Chondrocyte (in vitro differentiated cells): ENCODE measurements at places on chromosomes 2 and 18. TPM values are rescaled to one million over a fixed set of nuclear protein-coding genes. Genes with fewer than 3 reads are reported as not detected.
A peak's percentile ranks its signal among the peaks of the same experiment; 100 is the strongest.

DNA sequence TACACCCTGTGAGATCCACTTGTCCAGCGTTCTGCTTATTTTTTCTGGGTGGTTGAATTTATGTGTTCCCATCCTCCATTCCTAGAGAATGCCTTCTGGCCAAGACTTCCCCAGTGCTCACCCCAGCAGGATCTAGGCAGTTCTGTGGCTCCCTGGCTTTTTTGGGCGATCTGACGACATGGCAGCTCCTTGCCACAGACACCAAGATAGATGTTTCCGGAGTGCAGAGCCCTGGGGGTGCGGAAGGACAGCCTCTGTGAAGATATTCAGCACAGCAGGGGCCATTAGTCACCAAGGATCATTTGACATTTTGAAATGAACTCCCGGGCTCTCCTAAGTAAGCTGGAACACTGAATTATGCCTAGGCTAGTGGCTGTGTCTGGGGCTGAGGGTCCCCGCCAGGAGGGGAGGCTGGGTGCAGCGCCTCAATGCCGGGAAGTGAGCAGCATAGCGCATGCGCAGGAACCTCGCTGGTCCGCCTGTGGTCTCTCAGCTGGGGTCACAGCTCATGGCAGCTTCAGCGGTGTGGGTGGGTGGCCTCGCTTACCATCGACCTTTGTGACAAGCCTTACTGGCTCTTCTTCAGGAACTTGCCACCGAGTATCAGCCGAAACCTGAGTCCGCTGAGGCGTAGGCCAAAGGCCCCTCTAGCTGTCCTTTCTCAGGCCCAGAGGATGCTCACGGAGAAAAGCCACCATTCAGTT lies 60.3 kb downstream of the MEX3C start:
- peak overlapping the region; percentile 54 for H3K27ac ChIP-seq
- no peak for DNase-seq
- H3K4me1 ChIP-seq: peaks cover 36% of the 10 kb centered on the region
- H3K36me3 ChIP-seq: no peaks in the 10 kb centered on the region
- no peak overlapping the region for H3K4me3 ChIP-seq
- H3K27me3 ChIP-seq: no peaks in the 10 kb centered on the region

- H3K4me1 ChIP-seq: peaks cover 26% of the 10 kb centered on the region
- no peaks in the 10 kb centered on the region for H3K27me3 ChIP-seq
- DNase-seq: no peak
- no peaks in the 10 kb centered on the region for H3K36me3 ChIP-seq
These were observed 118.7 kb downstream of the VAPA start for GRCh38 chr18:10032331-10033015.

GRCh38 chr2:236775511-236775910 lies 205.9 kb downstream of the ACKR3 start:
- no peak for DNase-seq
- H3K27me3 ChIP-seq: no peaks in the 10 kb centered on the region
- H3K36me3 ChIP-seq: no peaks in the 10 kb centered on the region
- peak overlapping the region; percentile 94 for H3K27ac ChIP-seq
- H3K4me3 ChIP-seq: no peak overlapping the region

DNA sequence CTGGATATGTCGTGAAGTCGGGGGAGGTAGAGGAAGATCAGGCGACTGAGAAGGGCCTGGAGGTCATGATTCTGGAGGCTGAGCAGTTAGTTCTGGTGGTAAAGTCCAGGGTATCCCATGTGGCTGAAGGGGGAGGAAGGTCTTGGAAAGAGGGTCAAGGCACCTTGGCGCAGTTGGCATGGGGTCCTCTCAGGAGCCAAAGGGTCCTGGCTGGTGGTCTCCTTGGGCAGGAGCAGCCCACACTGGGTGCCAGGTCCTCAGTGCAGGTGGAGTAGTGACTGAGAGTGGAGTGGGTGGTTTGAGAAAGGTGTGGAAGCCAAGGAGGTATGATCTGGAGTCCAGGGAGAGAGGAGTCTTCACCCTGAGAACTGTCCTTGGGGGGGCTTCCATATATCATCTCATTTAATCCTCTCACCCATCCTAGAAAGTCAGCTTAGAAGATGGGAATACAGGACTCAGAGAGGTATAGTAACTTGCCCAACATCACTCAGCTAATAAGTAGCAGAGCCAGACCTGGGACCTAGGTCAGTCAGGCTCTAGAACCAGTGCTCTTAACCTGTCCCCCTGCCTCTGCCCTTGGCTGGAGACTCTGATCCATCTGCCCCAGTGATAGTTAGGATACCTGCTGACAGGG lies 24.5 kb downstream of the FBXO41 start:
- H3K4me1 ChIP-seq: no peaks in the 10 kb centered on the region
- no peak for DNase-seq
- H3K27ac ChIP-seq: no peak overlapping the region
- no peaks in the 10 kb centered on the region for H3K36me3 ChIP-seq

DNA sequence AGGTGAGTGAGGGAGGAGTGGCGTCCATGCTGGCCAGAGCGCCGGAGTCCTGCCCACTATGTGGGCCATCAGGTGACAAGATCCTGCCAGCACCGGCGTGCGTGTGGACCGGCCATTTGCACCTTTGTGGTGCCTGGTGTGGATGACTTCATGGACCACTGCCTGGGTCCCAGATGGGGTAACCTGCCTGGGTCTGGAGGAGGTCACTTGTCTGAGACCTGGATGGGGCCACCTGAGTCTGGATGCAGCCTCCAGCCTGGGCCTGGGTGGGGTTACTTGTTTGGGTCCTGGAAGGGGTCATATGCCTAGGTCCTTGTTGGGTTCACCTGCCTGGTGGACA lies 299.6 kb downstream of the NDUFA10 start:
- no peaks in the 10 kb centered on the region for H3K4me1 ChIP-seq
- H3K27me3 ChIP-seq: peaks cover 4% of the 10 kb centered on the region
- no peak overlapping the region for H3K4me3 ChIP-seq
- no peak overlapping the region for H3K27ac ChIP-seq

- peak overlapping the region; percentile 76 for H3K27ac ChIP-seq
- no peak overlapping the region for H3K4me3 ChIP-seq
- no peaks in the 10 kb centered on the region for H3K27me3 ChIP-seq
- H3K36me3 ChIP-seq: no peaks in the 10 kb centered on the region
- DNase-seq: no peak
These were observed 46.1 kb upstream of the STPG4 start for GRCh38 chr2:47201224-47201623.

GRCh38 chr18:3794537-3795348 lies 344.8 kb downstream of the TGIF1 start:
- no peak overlapping the region for H3K27ac ChIP-seq
- no peak overlapping the region for H3K4me3 ChIP-seq

DNA sequence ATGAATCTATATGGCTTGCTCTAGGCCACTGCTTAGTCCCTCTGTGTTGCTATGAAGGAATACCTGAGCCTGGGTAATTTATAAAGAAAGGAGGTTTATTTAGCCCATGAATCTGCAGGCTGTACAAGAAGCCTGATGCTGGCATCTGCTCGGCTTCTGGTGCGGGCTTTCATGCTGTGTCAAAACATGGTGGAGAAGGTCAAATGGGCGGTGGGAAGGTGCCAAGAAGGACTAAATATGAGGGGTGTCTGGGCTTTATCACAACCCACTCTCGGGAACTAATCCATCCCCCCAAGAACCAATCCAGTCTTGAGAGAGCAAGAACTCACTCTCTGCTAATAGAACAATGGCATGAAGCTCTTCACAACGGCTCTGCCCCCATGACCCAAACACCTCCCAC lies 481.6 kb downstream of the EIPR1 start:
- no peak for DNase-seq
- H3K4me1 ChIP-seq: no peaks in the 10 kb centered on the region

- H3K4me1 ChIP-seq: no peaks in the 10 kb centered on the region
- no peak for DNase-seq
- H3K27me3 ChIP-seq: no peaks in the 10 kb centered on the region
- H3K27ac ChIP-seq: no peak overlapping the region
These were observed 58.6 kb downstream of the FANCL start for GRCh38 chr2:58182527-58182926.

DNA sequence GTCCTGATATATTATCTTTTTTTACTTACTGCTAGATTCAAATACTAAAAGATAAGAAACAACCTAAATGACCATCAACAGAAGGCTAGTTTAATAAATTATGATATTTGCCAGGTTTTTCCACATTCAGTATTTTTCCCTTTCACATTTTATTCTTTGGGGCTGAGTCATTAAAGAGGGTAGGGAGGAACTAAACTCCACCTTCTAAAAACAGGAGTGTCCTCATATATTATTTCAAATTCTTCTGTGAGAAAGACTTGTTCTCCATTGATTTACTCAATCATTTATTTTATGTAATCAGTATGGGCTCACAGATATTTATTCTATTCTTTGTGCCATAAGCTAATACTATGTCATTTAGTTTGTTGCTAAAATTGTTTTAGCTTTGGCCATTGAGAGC lies 9.0 kb downstream of the HDHD2 start:
- H3K4me1 ChIP-seq: peaks cover 11% of the 10 kb centered on the region
- no peak overlapping the region for H3K4me3 ChIP-seq
- no peak for DNase-seq
- H3K36me3 ChIP-seq: peaks cover 2% of the 10 kb centered on the region
- H3K27me3 ChIP-seq: no peaks in the 10 kb centered on the region

DNA sequence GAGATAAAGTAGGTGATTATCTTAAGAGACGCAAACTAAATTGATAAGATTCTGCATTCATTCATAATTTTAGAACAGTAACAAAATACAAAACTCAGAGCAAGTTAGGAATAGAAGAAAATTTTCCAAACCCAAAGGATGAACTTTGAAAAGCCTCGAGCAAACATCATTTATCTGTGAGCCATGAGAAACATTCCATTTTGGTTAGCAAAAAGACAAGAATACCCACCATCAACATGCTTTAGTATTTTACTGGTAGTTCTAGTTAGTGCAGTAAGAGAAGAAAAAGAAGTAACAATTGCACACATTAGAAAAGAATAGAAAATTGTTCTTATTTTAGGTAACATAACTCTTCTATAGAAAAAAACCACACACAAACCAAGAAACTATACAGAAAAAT lies 291.3 kb upstream of the TCF4 start:
- no peak for DNase-seq
- H3K27me3 ChIP-seq: no peaks in the 10 kb centered on the region
- peaks cover 18% of the 10 kb centered on the region for H3K4me1 ChIP-seq
- no peaks in the 10 kb centered on the region for H3K36me3 ChIP-seq

- DNase-seq: no peak
- peaks cover 6% of the 10 kb centered on the region for H3K27me3 ChIP-seq
- peak overlapping the region; percentile 8 for H3K27ac ChIP-seq
These were observed 137.8 kb downstream of the TDRD15 start for GRCh38 chr2:21261591-21261990.

GRCh38 chr18:44878335-44878734 lies 197.6 kb downstream of the SETBP1 start:
- H3K4me1 ChIP-seq: no peaks in the 10 kb centered on the region
- H3K27ac ChIP-seq: no peak overlapping the region
- no peak for DNase-seq
- peaks cover 10% of the 10 kb centered on the region for H3K36me3 ChIP-seq

DNA sequence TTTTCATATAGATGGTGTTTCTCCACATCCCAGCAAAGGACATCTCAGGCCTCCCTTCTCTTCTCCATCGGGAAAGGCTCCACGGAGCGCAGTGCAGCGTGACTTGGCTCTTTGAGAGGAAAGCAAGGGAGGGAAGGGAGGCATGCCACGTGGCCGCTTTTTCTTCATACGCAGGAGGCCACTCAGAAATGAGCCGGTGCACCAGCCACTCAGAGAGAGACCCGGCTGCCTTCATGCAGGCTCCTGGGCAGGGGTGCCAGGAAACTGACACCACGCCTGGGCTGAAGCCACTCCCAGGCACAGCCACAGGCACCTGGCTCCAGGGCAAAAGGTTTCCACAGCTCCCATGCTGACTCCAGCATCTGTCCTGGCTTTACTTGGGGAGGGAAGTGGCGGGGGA lies 11.1 kb upstream of the LOXHD1 start:
- H3K27me3 ChIP-seq: peaks cover 43% of the 10 kb centered on the region
- no peaks in the 10 kb centered on the region for H3K4me1 ChIP-seq

GRCh38 chr18:9848170-9848879 lies 37.4 kb upstream of the TXNDC2 start:
- H3K27ac ChIP-seq: peak overlapping the region; percentile 37
- no peak overlapping the region for H3K4me3 ChIP-seq
- no peak for DNase-seq
- no peaks in the 10 kb centered on the region for H3K27me3 ChIP-seq

DNA sequence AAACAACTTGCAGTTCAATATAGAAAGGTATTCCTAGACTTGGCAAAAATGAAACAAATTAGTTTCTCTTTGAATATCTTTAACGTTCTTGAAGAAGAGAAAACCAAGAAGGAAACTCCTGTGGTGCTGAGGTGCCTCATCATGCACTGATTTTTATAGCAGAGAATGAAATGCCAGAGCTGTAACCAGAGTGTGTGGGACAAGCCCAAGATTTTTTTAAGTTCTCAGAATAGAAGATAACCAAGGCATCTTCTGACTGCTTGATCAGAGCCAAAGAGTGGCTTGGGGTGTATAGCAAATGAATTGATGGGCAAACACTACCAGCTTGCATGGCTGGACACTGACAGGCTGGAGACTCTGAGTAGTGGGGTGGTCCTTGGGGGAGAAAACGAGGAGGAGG lies 7.9 kb downstream of the FHOD3 start:
- DNase-seq: no peak
- no peak overlapping the region for H3K27ac ChIP-seq
- peaks cover 17% of the 10 kb centered on the region for H3K4me1 ChIP-seq
- H3K36me3 ChIP-seq: peaks cover 2% of the 10 kb centered on the region

- no peaks in the 10 kb centered on the region for H3K27me3 ChIP-seq
- no peak overlapping the region for H3K27ac ChIP-seq
- H3K36me3 ChIP-seq: no peaks in the 10 kb centered on the region
- no peak overlapping the region for H3K4me3 ChIP-seq
- DNase-seq: no peak
- H3K4me1 ChIP-seq: peaks cover 15% of the 10 kb centered on the region
These were observed 157.5 kb upstream of the CAVIN2 start for GRCh38 chr2:192004188-192004963.

DNA sequence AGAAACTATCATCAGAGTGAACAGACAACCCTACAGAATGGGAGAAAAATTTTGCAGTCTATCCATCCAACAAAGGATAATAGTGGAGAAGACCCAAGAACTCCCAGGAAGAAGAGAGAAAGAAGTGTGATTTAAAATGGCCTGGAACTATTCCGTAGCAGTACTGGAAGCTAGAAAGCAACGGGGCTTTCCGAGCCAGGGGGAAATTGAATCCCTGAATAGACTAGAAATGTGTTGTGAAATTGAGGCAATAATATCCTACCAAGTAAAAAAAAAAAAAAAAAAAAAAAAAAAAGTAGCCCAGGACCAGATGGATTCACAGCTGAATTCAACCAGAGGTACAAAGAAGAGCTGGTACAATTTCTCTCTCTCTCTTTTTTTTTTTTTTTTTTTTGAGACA lies 69.3 kb downstream of the FARP2 start:
- H3K4me3 ChIP-seq: no peak overlapping the region
- H3K27me3 ChIP-seq: no peaks in the 10 kb centered on the region
- H3K27ac ChIP-seq: no peak overlapping the region
- H3K4me1 ChIP-seq: no peaks in the 10 kb centered on the region
- H3K36me3 ChIP-seq: peaks cover 46% of the 10 kb centered on the region

The SLC11A1 gene
- total RNA-seq: 0.08 to 0.15 TPM (median 0.10 TPM) in 3 replicates

The ALPP gene
- not detected in 3 replicates for total RNA-seq

The CD8B gene
- not detected in 3 replicates for total RNA-seq

The NTSR2 gene
- not detected in 3 replicates for total RNA-seq

The INPP5D gene
- 0.20 to 0.48 TPM (median 0.21 TPM) in 3 replicates for total RNA-seq

The REEP1 gene
- total RNA-seq: 2.4 to 3.1 TPM (median 2.6 TPM) in 3 replicates

The CD8B2 gene
- total RNA-seq: not detected in 3 replicates
